Bronchial smooth muscle cell (primary cell): ENCODE measurements at places on chromosomes 5 and 9. TPM values are rescaled to one million over a fixed set of nuclear protein-coding genes. Genes with fewer than 3 reads are reported as not detected.

ANKRD20A1 gene
- 0.16 and 0.34 TPM in 2 replicates for total RNA-seq

FOXI1 gene
- total RNA-seq, result not detected in 2 replicates

FOXD4L3 gene
- not detected in 2 replicates for total RNA-seq

SLC4A9 gene
- not detected in 2 replicates for total RNA-seq

WNK2 gene
- total RNA-seq, result under 0.01 TPM in 1 of 2 replicates, not detected in the other

PCDH12 gene
- under 0.01 TPM in 1 of 2 replicates, not detected in the other for total RNA-seq

KIF12 gene
- not detected in 2 replicates for total RNA-seq

FGF1 gene
- 0.34 and 0.47 TPM in 2 replicates for total RNA-seq

DNAI1 gene
- total RNA-seq, result 0.34 TPM in 1 of 2 replicates, not detected in the other

SLC22A4 gene
- total RNA-seq, result 1.2 and 4.4 TPM in 2 replicates

CDC20B gene
- total RNA-seq, result 0.09 TPM in 1 of 2 replicates, not detected in the other

F12 gene
- 0.34 and 0.63 TPM in 2 replicates for total RNA-seq

TSSK1B gene
- total RNA-seq, result 0.16 and 0.26 TPM in 2 replicates

FIBCD1 gene
- 6.7 and 9.3 TPM in 2 replicates for total RNA-seq

IZUMO3 gene
- not detected in 2 replicates for total RNA-seq

LECT2 gene
- not detected in 2 replicates for total RNA-seq

GDA gene
- not detected in 2 replicates for total RNA-seq

TNC gene
- total RNA-seq, result 20.2 and 81.0 TPM in 2 replicates

SEMA4D gene
- under 0.01 and 0.09 TPM in 2 replicates for total RNA-seq

RHOBTB3 gene
- total RNA-seq, result 211 and 296 TPM in 2 replicates

ARAP3 gene
- total RNA-seq, result 2.8 and 3.5 TPM in 2 replicates
